ENCODE measurements at places on chromosomes 5 and 9. TPM values are rescaled to one million over a fixed set of nuclear protein-coding genes. Genes with fewer than 3 reads are reported as not detected.

Gene ADAMTSL2
- total RNA-seq, result not detected

Gene BAAT
- total RNA-seq, result 0.55 TPM

Gene MAP1B
- 985 TPM for total RNA-seq

Gene SLC34A3
- 0.18 TPM for total RNA-seq

Gene KCTD16
- not detected for total RNA-seq

Gene ZNG1E
- 105 TPM for total RNA-seq

Gene SURF6
- 13.0 TPM for total RNA-seq

Gene GFPT2
- 24.4 TPM for total RNA-seq

Gene FPGS
- total RNA-seq, result 179 TPM

Gene ANGPTL2
- total RNA-seq, result 24.9 TPM

Gene LCP2
- total RNA-seq, result 69.4 TPM

Gene MSMP
- not detected for total RNA-seq

Gene UIMC1
- total RNA-seq, result 44.5 TPM

Gene SLC25A2
- total RNA-seq, result not detected

Gene PAEP
- not detected for total RNA-seq

Gene SPAAR
- not detected for total RNA-seq

Gene PLCXD3
- 2.6 TPM for total RNA-seq

Gene C5orf58
- not detected for total RNA-seq

Gene PTGS1
- 8.1 TPM for total RNA-seq

All from stomach (tissue), 19 donors.